ENCODE measurements at places on chromosomes 6 and 20. TPM values are rescaled to one million over a fixed set of nuclear protein-coding genes. Genes with fewer than 3 reads are reported as not detected.

Gene CCN5
- not detected for total RNA-seq

Gene VSX1
- not detected for total RNA-seq

DNA sequence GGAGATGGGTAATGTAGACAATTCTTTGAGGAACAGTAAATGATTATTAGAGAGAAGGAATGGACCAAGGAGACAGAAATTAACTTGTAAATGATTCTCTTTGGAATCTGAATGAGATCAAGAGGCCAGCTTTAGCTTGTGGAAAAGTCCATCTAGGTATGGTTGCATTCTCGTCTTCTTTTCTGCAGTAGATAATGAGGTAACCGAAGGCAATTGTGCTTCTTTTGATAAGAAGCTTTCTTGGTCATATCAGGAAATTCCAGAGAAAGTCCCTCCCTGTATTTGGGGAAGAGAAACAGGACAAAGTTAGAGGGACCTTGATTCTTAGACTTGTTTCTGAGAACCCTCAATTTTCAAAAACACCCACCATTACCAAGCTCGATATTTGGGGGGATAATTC lies 109.1 kb upstream of the PRSS16 start:
- DNase-seq: no peak
- H3K4me1 ChIP-seq: peaks cover 64% of the 10 kb centered on the region
- H3K27me3 ChIP-seq: no peaks in the 10 kb centered on the region
- peaks cover 2% of the 10 kb centered on the region for H3K36me3 ChIP-seq
- peak overlapping the region; percentile 97 for H3K27ac ChIP-seq
- H3K4me3 ChIP-seq: peak overlapping the region; percentile 93

DNA sequence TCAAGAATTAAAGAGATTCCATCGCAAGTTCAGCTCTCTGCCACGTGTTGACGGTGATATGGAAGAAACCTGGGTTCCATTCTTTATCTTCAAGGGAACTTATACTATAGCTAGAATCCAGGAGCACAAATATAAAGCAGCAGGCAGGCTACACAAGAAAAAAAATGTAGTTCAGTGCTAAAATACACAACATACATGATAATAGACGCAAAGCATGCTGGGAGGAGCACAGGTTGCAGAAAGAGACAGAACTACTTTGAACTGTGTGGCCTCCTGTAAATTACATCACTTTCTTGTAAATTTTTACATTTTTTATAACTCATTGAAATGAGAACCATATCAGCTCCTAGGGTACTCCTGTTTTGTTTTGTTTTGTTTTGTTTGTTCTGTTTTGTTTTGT lies 53.8 kb upstream of the RBM24 start:
- H3K4me3 ChIP-seq: no peak overlapping the region
- peaks cover 17% of the 10 kb centered on the region for H3K27me3 ChIP-seq
- H3K27ac ChIP-seq: no peak overlapping the region
- no peaks in the 10 kb centered on the region for H3K36me3 ChIP-seq
